ENCODE measurements at places on chromosomes 13 and 19.
A peak's percentile ranks its signal among the peaks of the same experiment; 100 is the strongest.

GRCh38 chr19:15612342-15612741 lies 2.7 kb upstream of the CYP4F8 start:
- DNase-seq = no peak

DNA sequence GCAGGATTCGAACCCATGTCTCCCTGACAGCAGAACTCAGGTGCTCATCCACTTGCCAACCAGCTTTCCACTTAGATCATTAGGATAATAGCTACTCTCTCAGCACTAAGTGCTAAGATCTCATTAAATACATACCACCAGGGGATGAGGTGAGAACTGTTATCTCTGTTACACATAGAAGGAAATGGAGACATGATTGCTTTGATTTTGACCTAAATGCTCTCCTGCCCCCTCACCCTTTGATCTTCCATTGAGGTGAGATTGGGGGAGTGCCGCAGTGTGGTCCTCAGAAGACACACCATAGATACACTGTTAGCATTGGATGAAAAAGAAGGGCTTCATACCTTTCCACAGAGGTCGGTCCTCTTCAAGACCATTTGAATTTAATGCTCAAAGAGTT lies 38.9 kb upstream of the NPAS1 start:
- no peak for DNase-seq

DNA sequence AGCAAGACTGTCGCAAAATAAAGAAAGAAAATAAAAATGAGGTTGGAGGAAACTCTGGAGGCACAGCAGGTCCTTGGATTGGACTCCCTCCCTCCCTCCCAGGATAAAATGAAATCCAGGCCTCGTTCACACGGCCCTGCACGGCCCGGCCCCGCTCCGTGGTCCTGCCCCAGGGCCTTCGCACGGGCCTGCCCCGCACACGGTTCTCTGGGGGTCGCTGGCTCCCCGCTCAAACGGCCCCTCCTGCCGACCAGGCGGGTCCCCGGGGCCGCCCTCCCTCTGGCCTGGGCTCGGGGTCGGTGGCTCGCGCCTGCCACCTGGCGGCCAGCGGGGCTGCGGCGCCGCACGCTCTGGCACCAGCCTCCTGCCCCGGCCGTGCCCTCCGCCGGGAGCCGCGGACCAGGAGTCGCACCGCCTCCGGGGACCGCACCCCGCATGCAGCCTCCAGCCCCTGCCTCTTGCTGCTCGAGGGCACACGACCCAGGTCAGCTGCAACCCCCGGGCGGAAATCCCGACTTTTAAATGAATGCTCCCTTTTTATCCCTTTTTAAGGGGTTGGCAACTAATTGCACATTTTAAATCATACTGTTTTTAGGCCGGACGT lies 1.5 kb upstream of the WDR18 start:
- peak; percentile 69 for DNase-seq

DNA sequence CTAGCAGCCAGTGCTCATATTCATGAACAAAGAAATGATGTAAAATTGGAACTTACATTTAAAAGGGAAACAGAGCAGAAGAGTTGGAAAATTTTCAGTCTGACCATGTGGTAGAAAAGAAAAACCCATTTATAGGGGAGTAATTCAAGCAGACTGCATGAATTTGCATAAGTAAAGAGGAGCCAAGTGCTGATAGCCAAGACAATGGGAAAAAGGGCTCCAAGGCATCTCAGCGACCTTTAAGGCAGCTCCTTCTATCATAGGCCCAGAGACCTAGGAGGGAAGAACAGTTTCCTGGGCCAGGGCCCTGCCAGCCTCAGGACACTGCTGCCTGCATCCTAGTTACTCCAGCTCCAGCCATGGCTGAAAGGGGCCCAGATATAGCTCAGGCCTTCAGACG lies 7.5 kb downstream of the DNAJC3 start:
- no peak for DNase-seq

DNA sequence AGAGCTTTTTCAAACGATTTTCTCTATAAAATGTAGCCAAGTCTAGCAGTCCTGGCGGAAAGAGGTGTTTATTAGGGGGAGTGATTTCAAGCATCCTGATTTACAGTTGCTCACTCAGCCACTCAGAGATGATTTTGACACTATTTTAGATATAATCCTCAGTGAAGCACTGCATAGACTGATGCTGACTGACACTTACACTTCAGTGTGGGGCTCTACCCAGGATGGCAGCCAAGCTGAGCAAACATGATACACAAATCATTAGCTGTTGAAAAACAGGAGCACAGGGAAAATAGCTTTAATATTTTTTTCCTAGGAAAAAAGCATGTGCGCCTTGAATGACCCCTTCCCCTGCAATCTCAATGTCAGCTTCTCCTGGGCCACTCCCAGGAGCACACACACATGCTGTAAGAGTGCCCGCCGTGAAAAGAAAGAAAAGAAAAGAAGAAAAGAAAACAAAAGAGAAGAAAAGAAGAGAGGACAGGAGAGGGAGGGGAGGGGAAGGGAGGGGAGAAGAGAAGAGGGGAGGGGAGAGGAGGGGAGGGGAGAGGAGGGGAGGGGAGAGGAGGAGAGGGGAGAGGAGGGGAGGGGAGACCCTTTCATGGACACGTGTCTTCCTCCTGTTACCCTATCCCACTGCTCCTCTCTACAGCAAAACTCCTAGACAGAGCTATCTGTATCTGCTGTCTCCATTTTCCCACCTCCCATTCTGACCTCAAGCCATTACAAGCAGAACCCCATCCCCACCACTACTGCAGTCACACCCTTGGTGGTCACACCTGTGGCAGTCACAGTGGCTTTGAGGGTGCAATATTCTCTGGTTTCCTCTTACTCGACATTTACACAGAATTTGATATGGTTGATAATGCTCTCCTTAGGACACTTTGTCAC lies 36.4 kb downstream of the RCBTB2 start:
- no peak for DNase-seq

- DNase-seq = no peak
Observed at GRCh38 chr13:24680258-24680920, at the start of gene ATP12A. TSS of gene ATP12A (plus strand) at chr13:24680408. CDS start at chr13:24680744, 336 bp downstream.

DNA sequence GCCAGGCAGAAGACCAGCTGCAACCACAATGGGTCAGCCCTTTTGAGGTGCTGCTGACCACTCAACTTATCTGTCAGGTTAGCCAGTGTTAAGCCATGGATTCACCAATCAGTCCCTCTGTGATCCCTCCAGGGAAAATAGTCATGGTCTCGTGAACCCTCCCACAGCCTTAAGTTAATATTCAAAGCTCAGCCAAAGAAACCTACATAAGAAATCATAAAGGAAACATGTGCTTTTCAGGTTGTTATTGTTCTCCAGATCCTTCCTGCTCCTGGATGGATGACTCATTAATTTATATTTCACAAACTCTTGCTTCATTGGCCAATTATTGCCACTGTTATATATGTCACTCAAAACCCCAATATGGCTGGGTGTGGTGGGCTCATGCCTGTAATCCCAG lies 161.9 kb downstream of the B3GLCT start:
- DNase-seq = no peak

DNA sequence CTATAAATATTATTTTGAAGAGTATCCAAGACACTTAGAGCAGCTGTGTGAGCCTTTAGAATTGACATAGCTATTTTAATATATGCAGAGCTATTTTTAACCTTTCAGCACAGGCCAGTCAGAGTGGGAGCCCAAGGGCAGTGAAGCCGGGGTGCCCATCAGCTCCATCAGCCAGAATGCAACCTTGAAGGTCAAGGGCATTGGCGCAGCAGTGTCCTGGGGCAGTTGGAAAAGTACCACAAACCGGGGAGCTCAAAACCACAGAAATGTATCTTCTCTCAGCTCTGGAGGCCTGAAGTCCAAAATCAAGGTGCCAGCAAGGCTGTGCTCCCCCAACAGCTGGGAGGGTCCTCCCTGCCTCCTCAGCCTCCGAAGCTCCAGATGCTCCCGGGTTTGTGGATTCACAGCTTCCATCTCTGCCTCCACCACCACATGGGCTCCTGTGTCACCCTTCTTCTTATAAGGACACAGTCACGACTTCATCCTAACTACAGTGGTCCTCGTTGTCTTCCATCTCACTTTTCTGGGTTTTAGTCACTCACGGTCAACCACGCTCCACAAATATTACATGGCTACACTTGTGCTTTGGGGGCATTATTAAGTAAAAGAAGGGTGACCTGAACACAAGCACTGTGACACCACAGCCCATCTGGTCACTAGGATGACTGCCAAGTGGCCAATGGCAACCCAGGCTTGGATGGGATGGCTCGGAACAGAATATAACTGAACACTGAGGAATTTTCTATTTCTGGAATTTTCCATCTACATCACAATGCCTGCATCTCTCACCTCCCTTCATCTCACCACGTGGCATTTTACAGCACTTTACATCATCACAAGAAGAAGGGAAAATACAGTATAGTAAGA lies 15.9 kb upstream of the GAS6 start:
- DNase-seq = no peak

DNA sequence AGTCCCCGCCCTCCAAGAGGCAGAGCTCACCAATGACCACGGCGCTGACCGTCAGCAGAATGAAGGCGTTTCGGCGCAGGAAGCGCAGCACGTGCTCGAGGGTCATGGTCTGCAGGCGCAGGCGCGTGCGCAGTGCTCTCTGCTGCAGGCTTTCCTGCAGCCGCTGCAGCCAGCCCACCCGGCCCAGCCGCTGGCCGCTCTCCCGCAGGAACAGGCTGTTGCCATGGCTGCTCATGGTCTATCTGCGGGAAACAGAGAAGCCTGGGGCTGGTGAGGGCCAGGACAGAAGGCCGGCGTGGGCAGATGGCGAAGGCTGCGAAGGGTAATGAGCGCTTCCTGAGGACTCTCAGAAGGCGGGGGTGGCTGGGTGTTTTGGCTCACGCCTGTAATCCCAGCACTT lies 7.0 kb downstream of the SLC1A6 start:
- DNase-seq = no peak

GRCh38 chr13:30097701-30098100 lies 209.7 kb downstream of the KATNAL1 start:
- peak; percentile 81 for DNase-seq

DNA sequence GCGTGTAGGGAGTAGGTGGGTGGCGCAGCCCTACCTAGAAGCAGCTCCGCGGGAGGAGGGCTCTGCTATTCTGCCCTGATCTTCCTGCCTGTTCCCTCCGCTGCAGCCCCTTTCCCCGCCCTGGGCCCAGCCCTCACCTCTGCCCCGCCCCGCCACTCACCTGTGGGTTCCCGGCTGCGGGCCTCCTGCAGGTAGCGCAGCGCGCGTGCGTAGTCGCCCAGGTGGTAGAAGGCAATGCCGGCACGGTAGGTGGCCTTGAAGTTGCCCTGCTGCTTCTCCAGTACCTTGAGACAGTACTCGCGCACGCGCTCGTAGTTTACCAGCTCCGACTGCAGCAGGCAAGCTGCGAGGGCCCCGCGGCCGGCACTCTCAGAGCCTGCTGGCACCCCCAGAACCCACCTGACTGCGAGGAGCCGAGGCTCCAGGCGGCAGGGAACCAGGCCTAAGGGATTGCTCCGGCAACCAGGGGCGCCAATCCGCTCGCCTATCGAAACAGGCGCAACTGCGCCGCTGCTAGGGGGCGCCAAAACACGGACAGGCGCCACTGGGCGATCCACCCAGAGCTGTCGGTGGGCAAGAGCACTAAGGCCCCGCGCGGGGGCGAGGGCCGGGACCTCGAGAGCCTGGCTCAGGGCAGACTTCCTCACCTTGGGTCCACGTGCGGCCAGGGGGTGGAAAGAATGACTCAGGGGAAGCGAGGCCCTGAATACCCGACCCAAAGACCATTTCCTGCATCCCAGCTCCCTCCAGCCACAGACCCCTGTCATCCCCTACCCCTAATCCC lies 965 bp downstream of the TTC9B start:
- DNase-seq = peak; percentile 2

DNA sequence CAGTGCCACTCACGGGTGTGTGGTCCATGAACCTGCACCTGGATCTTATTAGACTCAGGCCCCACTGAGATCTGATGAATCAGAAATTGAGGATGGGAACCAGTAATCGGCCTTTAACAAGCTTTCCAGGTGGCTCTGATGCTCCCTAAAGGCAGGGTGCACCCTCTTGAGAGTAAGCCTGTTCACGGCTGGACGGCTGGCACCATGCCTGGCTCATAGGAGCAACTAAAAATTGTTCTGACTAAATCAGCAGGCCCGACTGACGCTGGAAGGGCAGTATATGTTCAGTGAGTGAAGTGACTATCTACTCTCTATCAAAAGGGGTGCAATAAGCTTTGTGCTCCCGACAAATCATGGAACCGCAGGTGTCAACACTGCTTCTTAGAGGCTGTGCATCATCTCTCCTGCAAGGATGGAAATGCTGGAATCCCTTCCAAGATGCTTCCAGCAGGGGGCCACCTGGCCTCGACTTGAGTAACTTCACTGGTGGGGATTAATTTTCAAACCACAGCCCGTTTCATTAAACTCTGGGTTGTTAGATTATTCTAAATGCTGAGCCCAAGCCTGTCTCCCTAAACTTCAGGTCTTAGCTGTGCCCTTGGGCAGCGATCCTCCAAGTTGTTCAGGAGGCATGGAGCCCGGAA lies 28.4 kb downstream of the TMTC4 start:
- DNase-seq = no peak

- DNase-seq = peak; percentile 5
Observed at GRCh38 chr19:50383001-50383851, 921 bp upstream of the POLD1 start.

- DNase-seq = no peak
Observed at GRCh38 chr13:54241719-54242118, 1213.1 kb downstream of the OLFM4 start.

- DNase-seq = no peak
Observed at GRCh38 chr19:39544226-39544903, 4.4 kb upstream of the EID2 start.

DNA sequence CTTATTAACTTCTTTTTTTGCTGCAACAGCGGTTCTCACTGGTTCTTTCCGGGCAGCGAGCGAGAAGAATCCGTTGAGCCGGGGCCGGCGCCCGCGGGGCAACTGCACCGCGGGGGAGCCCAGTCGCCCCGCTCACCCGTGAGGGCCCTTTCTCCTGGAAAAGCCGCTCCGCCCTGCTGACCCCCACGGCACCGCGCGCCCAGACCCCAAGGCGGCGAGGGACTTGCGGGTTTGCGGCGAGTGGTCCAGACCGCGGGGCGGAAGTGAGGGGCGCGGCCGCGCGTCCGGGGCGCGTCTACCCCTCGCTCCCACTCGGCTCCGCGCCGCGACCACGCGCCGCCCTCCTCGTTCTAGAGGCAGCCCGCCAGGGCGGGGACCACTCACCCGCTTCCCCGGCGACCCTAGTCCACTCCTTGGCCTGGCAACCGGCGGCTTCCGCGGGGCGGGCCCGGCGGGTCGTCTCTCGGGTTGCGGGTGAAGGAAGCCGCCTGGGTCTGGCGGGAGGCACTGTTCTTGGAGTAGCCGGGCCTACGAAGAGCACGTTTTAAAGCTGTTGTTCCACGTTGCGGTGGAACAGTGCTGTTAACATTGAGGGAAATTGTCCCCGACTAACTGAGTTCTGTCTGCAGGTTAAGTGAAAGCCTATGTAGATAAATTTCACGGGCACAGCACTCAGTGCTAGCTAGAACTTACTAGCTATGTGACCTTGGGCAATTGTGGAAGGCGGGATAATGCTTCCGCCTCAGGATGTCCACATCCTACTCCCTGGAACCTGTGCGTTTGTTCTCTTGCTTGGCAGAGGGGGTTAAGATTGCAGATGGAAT lies at the start of gene NEK3:
Gene NEK3, minus strand, starts transcription at position 439 of the 824 bp plus-strand sequence. CDS start 3,406 bp downstream, outside the sequence.
- DNase-seq = peak; percentile 41
